ENCODE measurements at places on chromosomes 5 and 9. TPM values are rescaled to one million over a fixed set of nuclear protein-coding genes. Genes with fewer than 3 reads are reported as not detected.

The TMC1 gene
- polyA plus RNA-seq, result 0.33 TPM

The NPR3 gene
- polyA plus RNA-seq, result 0.25 TPM

The GABRA6 gene
- polyA plus RNA-seq, result not detected

DNA sequence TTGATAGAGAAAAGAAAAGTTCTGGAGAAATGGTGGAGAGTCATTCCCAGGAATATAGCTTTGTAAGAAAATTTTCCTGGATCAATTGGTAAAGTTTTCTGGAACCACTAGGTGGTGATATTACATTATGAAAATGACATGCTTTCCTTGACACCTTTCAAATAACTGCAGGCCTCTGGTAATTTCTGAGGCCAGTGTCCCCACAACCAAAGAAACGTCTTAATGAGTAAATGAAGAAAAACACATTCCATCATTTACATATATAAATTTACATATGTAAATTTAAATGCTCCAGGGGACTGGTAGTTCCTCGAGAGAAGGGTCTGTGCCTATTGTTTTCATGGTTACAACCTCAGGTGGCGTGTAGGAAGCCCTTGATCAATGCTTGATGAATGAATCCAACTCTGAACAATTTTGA is 17.2 kb upstream of the RGS3 start:
- no peaks in the 10 kb centered on the region for H3K36me3 ChIP-seq
- H3K27me3 ChIP-seq, result no peaks in the 10 kb centered on the region
- DNase-seq, result no peak
- peaks cover 3% of the 10 kb centered on the region for H3K4me1 ChIP-seq

DNA sequence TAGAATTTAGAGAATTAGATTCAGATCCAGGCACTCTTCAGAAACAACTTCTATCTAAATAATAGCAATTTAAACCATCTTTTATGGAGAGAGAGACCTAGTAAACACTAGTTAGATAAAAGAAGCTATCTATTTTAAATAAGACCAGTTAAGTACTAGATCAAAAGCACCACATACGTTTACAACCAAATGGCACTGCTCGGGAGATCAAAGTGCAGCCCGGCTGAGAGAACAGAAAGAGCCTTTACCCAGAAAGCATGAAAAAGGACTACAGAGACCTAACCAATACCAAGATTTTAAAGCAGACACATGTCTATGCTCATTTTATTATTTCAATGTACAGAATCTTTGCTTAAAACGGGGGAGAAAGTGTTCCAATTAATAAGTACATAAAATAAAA is 30.8 kb downstream of the LIX1 start:
- no peaks in the 10 kb centered on the region for H3K27me3 ChIP-seq
- DNase-seq, result peak; percentile 32
- H3K36me3 ChIP-seq, result no peaks in the 10 kb centered on the region
- H3K27ac ChIP-seq, result no peak overlapping the region

Measured in stomach (tissue), 19 donors.